ENCODE measurements at places on chromosomes 16 and 17.
A peak's percentile ranks its signal among the peaks of the same experiment; 100 is the strongest.

DNA sequence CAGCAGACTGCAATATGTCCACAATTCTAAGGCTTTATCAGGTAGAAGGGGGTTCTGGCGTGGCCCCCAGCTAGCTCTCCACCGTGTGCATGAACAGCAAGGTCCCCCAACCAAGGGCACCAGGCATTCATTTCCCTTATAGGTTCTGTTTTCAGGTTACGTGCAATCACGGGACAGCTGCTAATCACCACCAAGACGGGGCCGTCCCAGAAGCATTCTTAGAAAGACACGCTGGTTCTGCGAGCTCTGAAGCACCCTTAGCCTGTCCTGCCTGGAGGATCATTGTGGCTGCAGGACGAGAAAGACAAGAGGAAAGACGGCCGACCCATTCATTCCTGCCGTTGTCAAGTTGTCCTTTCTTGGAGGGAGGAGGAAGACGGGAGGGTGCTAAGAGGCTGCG, 302.9 kb downstream of the SOX9 start:
- no peak for DNase-seq
- no peaks in the 10 kb centered on the region for H3K36me3 ChIP-seq
- no peak overlapping the region for H3K27ac ChIP-seq
- H3K4me1 ChIP-seq, result peaks cover 15% of the 10 kb centered on the region

- H3K4me1 ChIP-seq, result no peaks in the 10 kb centered on the region
- no peak overlapping the region for H3K4me3 ChIP-seq
- DNase-seq, result no peak
- no peaks in the 10 kb centered on the region for H3K36me3 ChIP-seq
- peaks cover 16% of the 10 kb centered on the region for H3K27me3 ChIP-seq
Observed at GRCh38 chr16:10846213-10846998, 27.8 kb upstream of the TVP23A start.

DNA sequence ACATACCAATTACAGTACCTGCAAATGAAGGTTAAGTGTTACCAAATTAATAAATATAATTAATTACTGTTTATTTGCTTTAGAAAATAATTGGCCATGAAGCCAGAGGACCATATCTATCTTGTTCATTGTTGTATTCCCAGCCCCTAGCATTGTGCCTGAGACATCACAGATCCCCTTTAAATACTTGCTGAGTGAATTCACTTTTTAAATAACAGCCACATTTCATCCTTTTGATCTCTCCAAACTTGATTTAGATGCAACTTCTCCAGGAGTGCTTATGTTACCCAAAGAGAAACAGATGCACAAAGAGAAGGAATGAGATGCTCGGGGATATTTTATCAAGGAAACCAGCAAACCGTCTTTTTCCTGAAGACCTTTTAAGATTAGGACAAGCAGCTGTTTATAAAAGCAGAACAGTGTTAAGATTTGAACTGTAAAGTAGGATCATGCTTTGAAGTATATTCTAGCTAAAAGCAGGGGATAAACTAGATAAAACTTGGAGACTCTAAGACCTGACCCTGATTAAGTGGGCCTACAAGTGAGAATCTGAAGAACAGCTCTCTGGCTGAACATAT, 66.3 kb downstream of the CHD9 start:
- H3K4me1 ChIP-seq, result no peaks in the 10 kb centered on the region
- no peaks in the 10 kb centered on the region for H3K27me3 ChIP-seq
- no peak overlapping the region for H3K27ac ChIP-seq
- no peaks in the 10 kb centered on the region for H3K36me3 ChIP-seq

DNA sequence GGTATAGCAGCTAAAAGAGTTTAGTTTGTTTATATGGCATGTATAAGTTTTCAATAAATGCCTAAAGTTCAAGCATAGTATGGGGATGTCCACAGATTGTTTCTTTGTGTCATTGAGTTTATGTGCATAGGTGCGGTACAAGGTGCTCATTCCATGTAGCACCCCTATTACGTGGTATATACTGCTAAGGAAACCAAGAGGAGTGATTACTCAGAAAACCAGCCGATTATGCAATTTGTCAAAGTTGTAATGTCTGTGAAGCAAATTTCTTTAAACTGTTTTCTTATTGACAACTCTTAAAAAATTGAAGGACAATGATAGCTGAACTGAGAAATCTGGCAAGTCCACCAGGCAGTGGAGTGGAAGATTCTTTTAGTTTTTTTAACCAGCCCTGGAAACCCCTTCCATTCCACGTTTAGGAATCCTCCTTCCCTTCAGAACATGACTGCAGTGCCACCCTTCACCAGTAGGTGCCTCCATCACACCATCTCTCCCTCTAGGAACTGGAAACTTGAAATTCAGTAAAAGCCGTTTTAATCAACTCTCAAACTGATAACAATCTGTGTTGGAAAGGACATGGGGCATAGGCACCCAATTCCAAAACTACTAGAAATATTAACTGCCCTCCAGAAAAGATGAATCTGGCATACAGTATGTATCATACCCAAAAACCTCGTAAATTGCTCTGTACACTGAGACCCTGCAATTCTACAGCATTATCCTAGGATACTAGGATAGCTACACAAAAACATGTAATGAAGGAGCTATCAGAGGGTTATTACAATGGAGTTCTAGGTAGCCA, 43.5 kb downstream of the REXO5 start:
- H3K4me1 ChIP-seq, result peaks cover 8% of the 10 kb centered on the region
- H3K36me3 ChIP-seq, result no peaks in the 10 kb centered on the region
- DNase-seq, result peak; percentile 61
- H3K4me3 ChIP-seq, result no peak overlapping the region
- H3K27ac ChIP-seq, result no peak overlapping the region

- no peaks in the 10 kb centered on the region for H3K27me3 ChIP-seq
- H3K36me3 ChIP-seq, result no peaks in the 10 kb centered on the region
- no peak overlapping the region for H3K4me3 ChIP-seq
- no peak for DNase-seq
Observed at GRCh38 chr16:7074715-7075114, 257.9 kb upstream of the RBFOX1 start.

DNA sequence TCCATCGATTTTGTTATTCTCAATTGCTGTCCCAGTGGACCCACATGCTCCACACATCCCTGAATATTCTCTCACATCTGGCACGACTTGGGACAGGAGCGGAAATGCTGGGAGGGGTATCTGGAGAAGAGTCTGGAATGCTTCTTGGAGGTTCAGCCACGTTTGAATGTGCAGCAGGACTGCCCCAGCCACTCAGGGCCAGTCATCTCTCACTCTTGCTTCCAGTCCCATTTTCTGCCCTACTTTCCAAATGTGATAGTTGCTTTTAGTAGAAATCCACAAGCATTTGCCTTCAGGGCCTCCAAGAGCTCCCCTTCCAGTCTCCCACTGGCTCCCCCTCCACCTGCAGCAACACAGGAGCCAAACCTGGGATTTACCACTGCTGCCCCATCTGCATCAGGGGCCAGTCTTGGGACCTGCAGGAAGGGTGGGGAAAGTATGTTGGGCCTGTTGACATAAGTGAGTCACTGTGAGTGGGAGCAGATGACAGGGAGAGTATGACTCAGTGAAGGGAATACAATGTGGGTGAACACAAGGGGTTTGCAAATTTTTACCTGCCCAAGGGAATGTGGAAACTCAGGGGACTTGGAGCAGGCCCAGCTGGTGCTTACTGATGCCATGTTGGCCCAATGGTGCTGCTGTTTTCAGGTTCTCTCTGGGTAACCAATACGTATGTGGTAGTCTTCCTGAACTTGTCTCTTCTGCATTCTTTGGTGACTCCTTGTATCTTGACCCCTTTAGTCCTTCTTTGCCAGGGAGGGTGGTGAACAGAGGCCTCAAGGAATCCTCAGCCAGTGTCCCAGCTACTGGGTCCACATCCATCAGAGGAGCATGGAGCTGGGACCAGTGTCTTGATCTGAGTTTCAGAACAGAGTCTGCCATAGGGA, 78.8 kb upstream of the CRHR1 start:
- no peaks in the 10 kb centered on the region for H3K36me3 ChIP-seq
- H3K4me1 ChIP-seq, result no peaks in the 10 kb centered on the region
- H3K4me3 ChIP-seq, result no peak overlapping the region
- no peak overlapping the region for H3K27ac ChIP-seq

GRCh38 chr17:1002412-1002753, 5.5 kb downstream of the TIMM22 start:
- no peaks in the 10 kb centered on the region for H3K27me3 ChIP-seq
- H3K27ac ChIP-seq, result no peak overlapping the region
- peaks cover 18% of the 10 kb centered on the region for H3K4me1 ChIP-seq
- no peak overlapping the region for H3K4me3 ChIP-seq

GRCh38 chr16:11114366-11115164, 141.4 kb downstream of the SOCS1 start:
- H3K27me3 ChIP-seq, result no peaks in the 10 kb centered on the region
- H3K36me3 ChIP-seq, result peaks cover 2% of the 10 kb centered on the region
- peak overlapping the region; percentile 0 for H3K27ac ChIP-seq
- peaks cover 30% of the 10 kb centered on the region for H3K4me1 ChIP-seq
- H3K4me3 ChIP-seq, result no peak overlapping the region

DNA sequence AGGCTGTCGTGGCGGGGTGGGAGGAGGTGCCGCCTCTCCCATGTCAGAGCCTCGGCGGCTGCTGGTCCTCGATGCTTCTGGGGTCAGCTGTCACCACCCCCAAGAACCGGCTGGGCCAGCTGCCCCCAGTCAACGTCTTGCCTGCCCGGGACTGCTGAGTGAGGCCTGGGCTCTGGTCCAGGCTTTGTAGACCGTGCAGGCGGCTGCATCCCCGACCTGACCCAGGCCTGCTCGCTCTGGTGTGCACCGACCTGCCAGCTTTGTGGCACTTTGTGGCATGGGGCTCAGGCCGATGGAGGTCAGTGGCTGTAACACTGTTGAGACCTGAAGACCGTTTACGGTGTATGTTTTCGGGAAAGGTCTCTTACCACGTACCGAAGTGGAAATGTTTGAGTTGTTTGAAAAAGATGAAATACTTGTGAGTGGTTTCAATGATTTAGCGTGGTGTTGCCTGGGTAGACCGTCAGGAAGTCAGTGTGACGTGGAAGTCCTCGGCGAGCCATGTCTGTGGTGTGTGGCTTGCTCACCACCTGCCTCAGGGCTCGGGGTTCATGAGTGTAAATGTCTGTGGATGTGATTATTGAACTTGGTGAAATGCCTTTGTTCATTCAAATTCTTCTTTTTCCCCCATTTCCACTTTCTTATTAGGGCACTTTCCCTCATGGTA, 53.2 kb upstream of the ZNF750 start:
- H3K36me3 ChIP-seq, result peaks cover 39% of the 10 kb centered on the region
- H3K4me3 ChIP-seq, result peak overlapping the region; percentile 30
- no peaks in the 10 kb centered on the region for H3K27me3 ChIP-seq
- peak overlapping the region; percentile 13 for H3K27ac ChIP-seq
- H3K4me1 ChIP-seq, result peaks cover 39% of the 10 kb centered on the region

DNA sequence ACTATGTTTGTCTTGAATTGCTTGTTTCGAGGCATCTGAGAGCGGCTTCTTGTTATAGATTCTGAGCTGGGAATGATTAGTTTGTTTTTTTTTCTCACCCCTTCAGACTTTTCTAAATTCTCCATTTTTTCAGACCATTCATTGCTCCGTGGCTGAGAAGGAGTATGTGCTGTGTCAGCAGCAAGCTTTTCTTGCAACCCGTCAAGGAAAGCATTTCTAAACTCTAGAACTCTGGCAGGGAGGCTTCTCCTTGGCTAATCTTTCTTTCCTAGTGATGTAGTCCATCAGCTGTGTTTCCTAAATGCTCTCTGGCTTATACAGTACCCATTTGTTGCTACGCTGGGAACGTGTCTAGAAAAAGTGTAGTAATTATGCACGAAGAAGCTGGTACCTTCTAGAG, 133.5 kb downstream of the FTO start:
- no peak overlapping the region for H3K4me3 ChIP-seq
- no peaks in the 10 kb centered on the region for H3K27me3 ChIP-seq
- H3K36me3 ChIP-seq, result peaks cover 3% of the 10 kb centered on the region
- no peak for DNase-seq

GRCh38 chr16:75116911-75117245, 298 bp upstream of the LDHD start:
- H3K4me1 ChIP-seq, result peaks cover 7% of the 10 kb centered on the region
- H3K27ac ChIP-seq, result no peak overlapping the region
- peaks cover 9% of the 10 kb centered on the region for H3K27me3 ChIP-seq

All from CD4-positive, alpha-beta T cell (primary cell).